ENCODE measurements at places on chromosomes 2 and 18.

- no peak for DNase-seq
These were observed 85.6 kb downstream of the TFCP2L1 start for GRCh38 chr2:121199281-121200010.

- DNase-seq = no peak
These were observed 267.4 kb upstream of the CHAC2 start for GRCh38 chr2:53500181-53500580.

DNA sequence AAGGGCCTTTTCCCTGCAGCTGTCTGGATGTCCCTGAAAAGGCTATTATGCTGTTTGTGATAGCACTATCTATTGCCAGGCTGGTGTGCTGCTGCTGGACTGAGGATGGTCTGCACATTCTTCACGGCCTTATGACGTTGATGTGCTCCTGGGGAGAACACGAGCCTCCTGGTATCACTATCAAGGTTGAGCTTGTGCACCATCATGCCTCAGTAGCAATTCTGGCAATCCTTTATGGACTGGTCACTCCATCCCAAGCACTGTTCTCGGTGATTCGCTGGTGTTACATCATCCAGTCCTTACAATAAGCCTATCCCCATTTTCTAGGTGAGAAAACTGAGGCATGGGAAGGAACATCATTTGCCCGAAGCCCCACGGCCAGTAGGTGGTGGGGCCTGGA, 18.2 kb upstream of the CCBE1 start:
- no peak for DNase-seq

- no peak for DNase-seq
These were observed 41.4 kb downstream of the THUMPD2 start for GRCh38 chr2:39737661-39738060.

DNA sequence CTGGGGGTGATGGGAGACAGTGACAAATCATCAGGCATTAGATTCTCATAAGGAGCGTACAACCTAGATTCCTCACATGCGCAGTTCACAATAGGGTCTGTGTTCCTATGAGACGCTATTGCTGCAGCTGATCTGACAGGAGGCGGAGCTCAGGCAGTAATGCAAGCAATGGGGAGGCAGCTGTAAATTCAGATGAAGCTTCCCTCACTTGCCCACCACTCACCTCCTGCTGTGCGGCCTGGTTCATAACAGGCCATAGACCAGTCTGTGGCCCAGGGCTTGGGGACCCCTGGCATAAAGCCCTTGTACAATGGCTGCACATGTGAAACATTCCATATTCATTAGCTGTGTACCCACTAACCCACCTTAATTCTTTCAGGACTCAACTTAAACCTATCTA, 18.0 kb downstream of the NMUR1 start:
- no peak for DNase-seq

- DNase-seq = no peak
These were observed 18.2 kb downstream of the BIN1 start for GRCh38 chr2:127088706-127089105.

- DNase-seq = no peak
These were observed 98.6 kb downstream of the MREG start for GRCh38 chr2:215914777-215915165.

DNA sequence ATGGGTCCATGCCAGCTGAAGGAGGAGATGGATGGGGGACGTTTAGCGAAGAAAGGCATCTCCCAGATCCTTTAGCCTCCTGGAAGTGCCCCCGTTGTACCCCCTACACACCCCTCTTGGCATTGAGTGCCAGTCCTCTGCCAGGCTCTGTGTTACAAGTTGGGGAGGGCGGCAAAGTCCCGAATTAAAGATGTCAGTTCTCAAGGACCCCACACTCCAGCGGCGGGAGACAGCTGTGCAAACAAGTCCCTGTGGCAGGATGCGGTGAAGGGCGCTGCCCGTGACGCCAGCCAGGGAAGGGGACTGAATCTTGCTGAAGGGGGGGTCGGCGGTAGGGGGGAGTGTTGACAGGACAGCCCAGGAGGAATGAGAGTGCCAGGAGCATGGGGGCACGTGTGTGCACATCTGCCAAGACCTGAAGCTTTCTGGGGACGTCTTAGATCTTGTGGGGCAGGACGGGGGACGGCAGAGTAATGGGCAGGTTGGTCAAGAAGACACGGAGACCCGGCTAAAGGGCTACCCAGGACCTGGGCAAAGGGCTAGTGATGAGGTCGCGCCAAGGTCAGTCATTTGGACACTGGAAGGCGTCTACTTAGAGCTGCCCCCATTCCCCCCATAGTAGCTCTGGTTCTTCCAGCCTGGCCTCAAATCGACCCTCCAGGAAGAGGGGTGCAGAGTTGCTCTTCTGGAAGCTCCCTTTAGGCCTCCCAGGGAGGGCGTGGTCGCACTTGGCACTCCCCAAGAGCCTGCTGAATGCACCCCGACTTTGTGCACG, 2.8 kb upstream of the CTDSP1 start:
- DNase-seq = no peak

- DNase-seq = no peak
These were observed 202.2 kb downstream of the CDH20 start for GRCh38 chr18:61535401-61535800.

DNA sequence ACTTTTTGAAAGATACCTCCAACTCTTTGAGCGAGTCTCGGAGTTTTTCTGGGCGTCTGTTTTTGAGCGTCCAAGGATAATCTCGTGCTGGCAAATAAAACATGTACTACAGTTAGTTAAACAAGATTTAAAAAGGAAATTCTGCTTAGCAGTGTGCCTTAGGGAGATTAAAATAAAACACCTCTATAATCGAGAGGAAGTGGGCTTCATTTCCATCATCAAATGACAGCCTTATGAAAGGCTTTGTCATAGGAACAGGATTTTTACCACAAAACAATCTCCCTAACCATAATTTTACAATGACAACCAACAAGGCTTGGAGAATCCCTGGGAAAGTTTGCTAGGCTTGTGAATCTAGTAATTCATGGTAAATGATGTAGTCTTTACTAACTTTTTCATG, 103.4 kb downstream of the WDPCP start:
- DNase-seq = no peak

All from stimulated activated CD4-positive, alpha-beta T cell treated with anti-CD3 and anti-CD28 coated beads, Interleukin-1b, Interleukin-23, amount 100 ng/mL, for 24 hours (primary cell).